ENCODE measurements at places on chromosomes 2 and 18.

GRCh38 chr2:55112229-55113031, 62.2 kb upstream of the RTN4 start:
- DNase-seq, result no peak

- no peak for DNase-seq
These were observed 513.5 kb downstream of the CMPK2 start for GRCh38 chr2:6352247-6352646.

DNA sequence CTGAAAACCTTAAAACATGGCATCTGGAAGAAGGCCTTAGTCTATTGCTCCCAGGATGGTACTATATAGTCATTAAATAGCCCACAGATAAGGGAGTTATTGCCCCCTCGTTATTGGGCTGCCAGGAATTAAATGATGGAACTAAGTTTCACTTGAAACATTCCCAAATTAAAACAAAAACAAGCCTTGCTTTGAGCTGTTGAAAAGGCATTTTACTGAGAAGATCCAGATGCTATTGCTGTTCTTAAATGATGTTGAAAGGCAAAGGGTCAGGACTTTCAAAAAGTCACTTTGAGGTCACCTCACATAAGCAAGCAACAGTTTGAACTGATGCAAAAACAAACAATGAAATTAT, 2.0 kb upstream of the AMMECR1L start:
- DNase-seq, result no peak

DNA sequence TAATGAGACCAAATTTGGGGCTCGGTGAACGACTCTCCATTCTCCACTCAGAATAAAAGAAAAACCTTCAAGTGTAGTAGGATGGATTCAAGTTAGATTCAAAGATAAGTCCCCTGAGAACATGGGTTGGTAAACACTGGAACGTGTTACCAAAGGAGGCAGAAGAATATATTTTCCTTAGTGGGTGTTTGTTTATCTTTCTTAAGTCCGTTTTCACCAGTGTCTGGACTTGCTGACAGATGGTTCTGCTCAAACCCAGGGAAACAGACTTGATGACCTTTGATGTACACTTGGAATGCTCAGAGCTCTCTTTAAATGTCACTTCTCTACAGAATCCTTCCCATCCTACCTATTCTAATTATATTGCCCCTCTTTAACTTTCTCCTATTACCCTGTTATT, 310.3 kb upstream of the ZNF521 start:
- no peak for DNase-seq

- DNase-seq, result no peak
These were observed 23.4 kb upstream of the ITGA6 start for GRCh38 chr2:172403881-172404468.

DNA sequence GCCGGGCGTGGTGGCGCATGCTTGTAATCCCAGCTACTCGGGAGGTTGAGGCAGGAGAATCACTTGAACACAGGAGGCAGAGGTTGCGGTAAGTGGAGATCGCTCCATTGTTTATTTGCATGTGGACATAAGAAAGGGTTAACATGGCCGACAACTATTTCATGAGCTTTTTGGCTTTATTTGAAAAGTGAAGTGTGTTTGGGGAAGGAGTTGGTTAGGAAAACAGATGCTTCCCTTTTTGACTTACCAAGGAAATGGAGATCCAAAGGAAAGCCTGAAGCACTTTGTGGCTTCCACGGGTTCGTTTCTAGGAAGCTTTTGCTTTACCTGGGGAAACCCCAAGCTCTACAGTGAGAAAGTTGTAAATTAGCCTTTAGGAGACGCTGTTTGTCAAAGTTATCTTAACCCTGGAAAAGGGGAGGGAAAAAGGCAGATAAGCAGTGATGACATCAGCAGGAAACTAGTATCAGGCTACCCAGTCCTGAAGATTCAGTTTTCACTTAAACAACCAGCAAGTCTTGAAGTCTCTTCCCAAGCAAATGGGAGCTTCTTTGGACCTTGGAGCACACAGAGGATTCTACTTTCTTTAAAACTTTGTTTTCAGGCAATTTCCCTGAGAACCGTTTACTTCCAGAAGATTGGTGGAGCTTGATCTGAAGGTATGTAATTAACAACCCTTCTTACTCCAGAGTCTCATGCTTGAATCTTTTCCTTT, at the start of gene CASP10:
Gene CASP10, plus strand, starts transcription at position 492 of the 715 bp plus-strand sequence. CDS start 2,637 bp downstream, outside the sequence.
- DNase-seq, result no peak

GRCh38 chr2:198571393-198571792, 767.0 kb downstream of the PLCL1 start:
- DNase-seq, result no peak

GRCh38 chr2:29650631-29651097, 270.7 kb downstream of the ALK start:
- DNase-seq, result no peak

- DNase-seq, result no peak
These were observed 284.9 kb downstream of the ZEB2 start for GRCh38 chr2:144235050-144235449.

DNA sequence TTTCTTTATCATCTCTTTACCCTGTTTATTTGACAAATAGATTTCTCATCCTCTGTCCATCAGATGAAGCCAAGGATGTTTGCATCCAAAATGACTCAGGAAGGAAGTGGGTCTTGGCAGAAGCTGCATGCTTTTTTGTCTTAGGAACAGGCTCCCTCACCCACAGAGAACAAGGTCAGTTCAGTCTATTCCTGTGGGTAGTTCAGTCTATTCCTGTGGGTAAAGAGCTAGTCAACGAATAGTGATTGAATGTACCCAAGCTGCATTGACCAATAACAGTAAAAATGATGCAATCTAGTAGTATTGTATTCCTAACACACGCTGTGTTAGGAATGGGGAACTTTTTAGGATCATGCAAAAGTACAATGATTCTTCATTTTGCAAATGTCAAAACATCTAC, 290.8 kb upstream of the TANK start:
- no peak for DNase-seq

- no peak for DNase-seq
These were observed 75.7 kb downstream of the BCL2L11 start for GRCh38 chr2:111196435-111196834.

- DNase-seq, result no peak
These were observed 6.9 kb downstream of the OTX1 start for GRCh38 chr2:63057249-63058143.

DNA sequence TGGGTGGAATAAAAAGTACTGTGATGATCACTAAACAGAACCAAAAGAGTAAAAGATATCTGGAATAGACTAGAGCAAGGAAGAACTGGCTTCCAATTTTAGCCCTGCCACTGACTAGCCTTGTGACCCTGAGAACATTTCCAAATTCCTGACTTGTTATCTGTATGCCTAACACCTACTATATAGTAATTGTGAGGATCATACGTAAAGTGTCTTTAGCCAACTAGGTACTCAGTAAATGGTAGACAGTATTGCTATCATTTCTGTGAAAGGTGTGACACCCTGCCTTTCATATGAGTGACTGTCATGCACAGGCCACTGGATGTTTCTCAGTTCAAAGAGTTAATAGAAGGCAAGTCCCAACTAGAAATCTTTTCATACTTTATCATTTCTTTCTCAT, 29.8 kb downstream of the CYTIP start:
- DNase-seq, result no peak

DNA sequence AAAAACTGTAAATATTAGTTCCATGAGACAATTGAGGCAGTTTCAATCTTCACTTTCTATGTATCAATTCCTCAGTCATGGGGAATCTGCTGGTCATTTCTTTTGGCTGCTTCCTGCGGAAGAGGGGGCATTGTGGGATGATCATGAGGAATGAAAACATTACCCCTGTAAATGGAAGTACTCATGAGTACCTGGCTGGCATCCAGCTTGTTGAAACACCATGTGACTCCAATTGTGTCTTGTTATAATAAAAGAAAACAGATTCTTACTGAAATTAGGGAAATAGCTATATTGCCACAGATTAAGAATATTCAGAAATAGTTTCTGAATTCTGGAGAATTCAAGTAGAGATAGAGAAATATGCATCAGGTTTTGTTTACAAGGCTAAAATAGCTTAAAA, 41.6 kb upstream of the GPR39 start:
- DNase-seq, result no peak

- DNase-seq, result no peak
These were observed 4.8 kb upstream of the KCNG2 start for GRCh38 chr18:79792988-79793355.

DNA sequence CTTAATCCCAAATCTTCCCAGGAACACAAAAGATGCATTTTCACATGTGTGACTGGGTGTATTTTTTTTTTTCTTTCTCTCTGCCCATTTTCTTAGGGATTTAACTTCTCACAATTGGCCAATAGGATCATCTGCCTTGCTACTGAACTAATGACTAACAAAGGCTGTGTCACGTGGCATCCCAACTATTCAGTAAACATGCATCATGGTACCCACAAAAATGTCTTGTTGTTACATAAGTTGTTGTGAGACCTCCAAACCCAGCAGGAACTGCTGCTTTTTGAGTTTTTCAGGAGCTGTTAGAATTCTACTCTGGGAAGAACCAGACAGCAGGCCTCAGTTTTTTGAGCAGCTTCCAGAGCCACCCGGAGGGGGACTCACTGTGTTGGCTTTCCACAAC, 31.9 kb downstream of the GAD1 start:
- DNase-seq, result no peak

- DNase-seq, result no peak
These were observed 98.7 kb downstream of the SLC8A1 start for GRCh38 chr2:40353231-40353630.

- no peak for DNase-seq
These were observed 43.3 kb downstream of the ZNF532 start for GRCh38 chr18:58908006-58908405.

DNA sequence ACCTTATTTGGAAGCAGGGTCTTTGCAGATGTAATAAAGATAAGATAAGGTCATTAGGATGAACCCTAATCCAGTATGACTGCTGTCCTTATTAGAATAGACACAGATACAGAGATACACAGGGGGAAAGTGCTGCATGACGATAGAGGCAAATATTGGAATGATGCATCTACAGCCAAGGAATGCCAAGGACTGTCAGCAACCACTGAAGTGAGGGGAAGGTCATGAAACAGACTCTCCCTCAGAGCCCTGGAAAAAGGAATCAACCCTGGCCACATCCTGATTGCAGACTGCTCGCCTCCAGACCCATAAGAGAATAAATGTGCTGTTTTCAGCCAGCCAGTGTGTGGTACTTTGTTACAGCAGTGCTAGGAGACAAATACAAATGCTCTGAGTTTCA, 14.8 kb downstream of the TMEM237 start:
- no peak for DNase-seq

DNA sequence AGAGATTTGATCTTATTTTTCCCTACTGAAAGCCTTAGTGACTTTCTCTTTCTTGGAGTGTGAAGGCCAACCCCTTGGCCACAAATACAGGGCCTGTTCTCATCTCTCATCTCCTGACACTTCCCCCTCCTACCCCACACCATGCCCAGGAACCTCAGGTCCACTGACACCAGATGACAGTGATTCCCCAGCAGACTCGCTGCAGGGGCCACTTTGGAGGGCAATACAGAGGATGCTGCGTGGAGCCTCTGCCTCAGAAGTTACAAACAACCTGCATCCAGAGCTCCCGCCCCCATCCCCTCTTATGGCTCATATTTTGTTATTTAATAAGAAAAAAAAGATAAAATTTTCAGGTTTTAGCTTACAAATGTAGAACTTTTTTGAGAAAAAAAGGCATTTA, 70.1 kb upstream of the LGALSL start:
- no peak for DNase-seq

GRCh38 chr18:30696201-30696600, 346.3 kb downstream of the DSC3 start:
- DNase-seq, result no peak

GRCh38 chr2:84858123-84858522, 22.8 kb downstream of the TRABD2A start:
- DNase-seq, result no peak
